ENCODE measurements at places on chromosomes 12 and 14.
A peak's percentile ranks its signal among the peaks of the same experiment; 100 is the strongest.

DNA sequence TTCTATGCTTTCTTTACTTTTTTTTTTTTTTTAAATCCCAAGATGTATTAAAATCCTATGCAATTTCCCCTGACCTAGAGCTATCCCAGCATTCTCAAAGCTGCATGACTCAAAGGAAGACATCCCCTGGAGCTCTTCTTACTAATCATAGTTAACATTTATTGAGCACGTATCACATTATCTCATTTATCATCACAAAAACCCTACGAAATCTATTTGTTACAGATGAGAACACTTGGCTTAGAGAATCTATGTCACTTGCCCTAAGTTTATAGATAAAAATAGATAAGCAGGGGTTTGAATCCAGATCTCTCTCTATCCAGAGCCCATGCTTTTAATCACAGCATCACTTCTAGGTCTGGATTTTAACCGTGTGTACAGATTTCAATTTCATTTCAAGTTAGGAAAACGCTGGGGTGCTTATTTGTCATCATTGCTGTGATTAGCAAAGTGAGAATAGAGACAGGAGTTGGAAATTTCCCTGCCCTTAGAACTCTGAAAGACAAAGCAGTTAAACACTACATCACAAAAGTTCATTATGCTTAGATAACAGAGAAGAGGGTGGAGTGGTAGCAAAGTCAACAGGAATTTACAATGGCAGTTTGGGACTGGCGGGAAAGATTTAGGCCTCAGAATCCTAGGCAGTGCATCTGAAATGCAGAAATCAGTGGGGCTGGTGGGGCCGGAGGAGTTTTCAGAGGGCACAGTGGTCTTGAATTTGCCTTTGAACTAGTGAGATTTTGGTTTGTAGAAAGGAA is 177.7 kb upstream of the FRMD6 start:
- no peak for DNase-seq

DNA sequence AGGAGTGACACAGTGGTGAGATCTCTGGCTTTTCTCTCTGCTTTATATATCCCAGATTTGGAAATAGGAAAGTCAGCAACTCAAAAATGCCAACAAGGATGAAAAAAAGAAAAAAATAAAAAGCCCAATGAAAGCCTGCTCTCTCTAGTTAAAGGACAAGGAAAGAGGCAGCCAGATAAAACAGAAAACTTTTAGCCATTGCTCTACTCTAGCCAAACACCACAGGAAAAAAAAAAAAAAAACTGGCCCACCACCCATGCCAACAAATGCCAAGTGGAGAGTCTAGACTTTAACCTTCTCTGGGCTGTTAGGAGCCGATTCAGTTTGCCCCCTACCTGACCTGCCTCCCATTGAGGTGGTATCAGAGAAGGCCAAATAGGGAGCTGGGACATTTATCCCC is 222.3 kb upstream of the TMTC1 start:
- no peak for DNase-seq

DNA sequence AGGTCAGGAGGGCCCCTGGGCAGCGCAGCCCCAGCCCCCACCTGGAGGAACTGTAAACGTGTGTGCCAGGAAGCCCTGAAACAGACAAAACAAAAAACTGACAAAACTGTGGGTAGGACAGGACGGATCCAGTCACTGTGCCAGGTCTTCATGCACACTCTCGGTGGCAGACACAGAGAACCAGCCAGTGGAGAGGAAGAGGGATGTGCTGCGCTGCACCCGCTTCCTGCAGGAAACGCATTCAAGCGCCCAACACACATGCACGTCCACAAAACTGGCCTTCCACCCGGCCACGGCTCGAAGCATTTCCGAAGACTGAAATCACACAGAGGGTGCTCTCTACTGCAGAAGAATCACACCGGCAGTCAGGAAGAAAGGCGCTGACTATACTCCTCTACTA is 16.9 kb downstream of the BRF1 start:
- no peak for DNase-seq

GRCh38 chr12:67208281-67209067 is 60.7 kb upstream of the CAND1 start:
- no peak for DNase-seq

DNA sequence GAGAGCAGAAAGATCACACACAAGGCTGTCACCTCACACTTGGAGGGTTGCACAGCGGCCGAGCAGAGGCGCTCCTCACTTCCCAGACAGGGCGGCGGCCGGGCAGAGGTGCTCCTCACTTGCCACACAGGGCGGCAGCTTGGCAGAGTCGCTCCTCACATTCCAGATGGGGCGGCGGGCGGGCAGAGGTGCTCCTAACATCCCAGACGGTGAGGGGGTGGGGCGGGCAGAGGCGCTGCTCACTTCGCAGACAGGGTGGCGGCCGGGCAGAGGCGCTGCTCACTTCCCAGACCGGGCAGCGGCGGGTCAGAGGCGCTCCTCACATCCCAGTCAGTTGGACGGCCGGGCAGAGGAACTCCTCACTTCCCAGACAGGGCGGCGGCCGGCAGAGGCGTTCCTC is 9.1 kb downstream of the TMBIM4 start:
- DNase-seq = no peak

GRCh38 chr14:101791919-101792572 is 30.5 kb downstream of the PPP2R5C start:
- DNase-seq = no peak

DNA sequence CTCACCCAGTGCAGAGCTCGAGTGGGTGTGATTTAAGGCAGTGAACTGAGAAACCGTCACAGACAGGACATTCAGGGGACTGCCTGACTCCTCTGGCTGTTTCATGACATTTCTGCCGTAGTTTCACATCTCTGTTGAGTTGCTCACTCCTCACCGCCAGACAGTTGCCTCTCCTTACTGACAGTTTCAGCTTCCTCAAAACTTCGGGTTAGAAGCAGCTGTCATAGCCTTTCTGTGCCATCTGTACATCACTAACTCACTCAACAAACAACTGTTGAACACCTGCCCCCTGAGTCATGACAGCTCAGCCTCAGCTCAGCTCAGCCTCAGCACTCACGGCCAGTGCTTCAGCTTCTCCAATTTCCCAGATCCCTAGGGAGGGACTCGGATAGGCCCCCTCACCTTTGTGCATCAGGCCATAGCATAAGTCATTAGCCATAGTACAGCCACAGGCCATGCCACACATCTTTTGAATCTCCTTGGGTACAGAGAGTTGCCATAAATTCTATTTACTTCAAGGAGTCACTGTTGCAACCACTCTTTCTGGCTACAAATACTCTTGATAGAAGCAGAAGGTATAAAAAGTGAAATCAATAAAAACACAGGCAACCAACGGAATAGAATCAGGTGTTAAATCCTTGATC is 6.2 kb upstream of the SLC15A4 start:
- DNase-seq = no peak

DNA sequence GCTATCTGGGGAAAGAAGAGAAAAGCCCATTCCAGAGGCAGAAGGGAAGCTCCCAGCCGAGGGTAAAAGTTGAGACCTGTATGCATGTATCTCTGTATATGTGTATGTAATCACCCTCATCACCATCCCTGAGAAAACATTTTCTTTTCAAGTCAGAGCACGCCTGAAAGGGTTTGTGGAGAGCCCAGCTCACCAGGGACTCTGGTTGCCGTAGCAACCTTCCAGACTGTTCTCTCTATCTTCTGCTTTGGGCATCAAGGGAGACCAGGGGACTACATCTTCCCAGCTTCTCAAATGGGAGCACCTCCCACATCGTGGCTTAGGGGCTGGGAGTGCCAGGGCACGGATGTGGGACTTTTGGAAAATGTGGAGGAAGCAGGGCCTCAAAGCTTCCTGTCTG is 93.5 kb downstream of the GALNT8 start:
- DNase-seq = no peak

- no peak for DNase-seq
Measured at GRCh38 chr12:64139021-64139420, 83.1 kb downstream of the KICS2 start.

- DNase-seq = no peak
Measured at GRCh38 chr14:94906991-94907587, 137.2 kb upstream of the GSC start.

GRCh38 chr12:50221228-50222008 is 54.2 kb upstream of the CERS5 start:
- peak; percentile 13 for DNase-seq

All from NCI-H2029 (cell line).